Astrocyte of the hippocampus (primary cell): ENCODE measurements at places on chromosomes 16 and 17.

DNA sequence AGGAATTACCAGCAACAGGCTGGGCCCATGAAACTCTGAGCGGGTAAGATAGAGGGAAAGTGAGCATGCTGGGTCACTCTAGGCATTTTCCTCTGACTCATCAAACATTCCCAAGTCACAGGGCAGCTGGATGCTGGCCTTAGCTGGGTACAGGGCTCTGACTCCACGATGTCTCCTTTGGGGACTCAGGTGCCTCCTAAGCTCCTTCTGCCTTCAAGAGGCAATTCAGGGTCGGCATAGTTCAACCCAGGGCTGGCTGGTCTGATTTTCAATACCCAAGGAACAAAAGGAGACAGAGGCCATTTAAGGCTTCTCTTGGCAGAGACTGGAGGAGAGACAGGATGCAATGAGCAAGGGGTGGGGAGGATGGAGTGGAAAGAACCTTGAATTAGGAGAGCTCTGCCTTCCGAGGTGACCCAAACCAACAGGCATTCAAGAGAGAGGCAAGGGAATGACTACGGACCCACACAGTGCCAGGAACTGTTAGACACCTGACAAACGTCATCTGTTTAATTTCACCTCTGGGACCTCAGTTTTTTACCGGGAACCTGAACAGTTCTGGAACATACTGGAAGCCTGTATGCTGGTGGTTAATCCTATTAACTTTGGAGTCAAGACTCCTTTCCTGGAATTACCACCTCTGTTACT lies 910 bp downstream of the WBP2 start:
- peak; percentile 62 for DNase-seq

- peak; percentile 40 for DNase-seq
These were observed 2.7 kb downstream of the C1QTNF1 start for GRCh38 chr17:79026376-79027273.

GRCh38 chr17:50432125-50432762 lies 6.2 kb downstream of the ACSF2 start:
- no peak for DNase-seq

- DNase-seq, result no peak
These were observed 425.8 kb upstream of the ZFHX3 start for GRCh38 chr16:73473713-73474112.

DNA sequence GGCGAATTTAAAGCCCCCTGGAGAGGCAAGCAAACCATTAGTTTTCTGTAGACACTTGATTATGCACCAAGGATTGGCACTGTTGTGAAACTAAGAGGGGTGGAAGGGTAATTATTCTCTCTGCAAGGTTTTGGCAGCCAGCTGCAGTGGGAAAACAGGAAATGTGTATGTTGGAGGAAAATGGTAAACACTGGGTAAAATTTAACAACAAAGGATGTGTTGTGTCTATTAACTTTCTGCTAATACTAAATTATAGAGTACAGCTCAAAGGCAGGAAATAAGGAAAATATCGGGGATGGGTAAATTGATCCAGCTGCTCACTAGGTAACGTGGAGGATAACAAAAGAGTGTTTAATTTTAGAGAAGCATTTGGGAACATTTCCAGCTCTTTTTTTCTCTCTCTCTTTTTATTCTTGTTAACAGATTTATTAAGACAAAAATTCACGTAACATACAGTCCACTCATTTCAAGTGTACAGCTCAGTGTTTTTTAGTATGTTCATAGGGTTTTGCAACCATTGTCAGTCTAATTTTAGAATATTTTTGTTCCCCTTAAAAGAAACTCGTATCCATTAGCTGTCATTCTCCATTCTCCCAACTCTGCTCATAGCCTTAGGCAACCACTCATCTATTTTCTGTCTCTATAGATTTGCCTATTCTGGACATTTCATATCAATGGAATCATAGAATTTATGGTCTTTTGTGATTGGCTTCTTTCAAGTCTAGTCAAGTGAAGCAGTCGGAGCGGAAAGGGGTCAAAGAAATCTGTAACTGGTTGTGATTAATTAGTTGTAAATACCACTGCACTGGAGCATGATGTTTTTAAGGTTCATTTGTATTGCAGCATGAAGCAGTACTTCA lies 41.8 kb downstream of the TANGO6 start:
- DNase-seq, result peak; percentile 31

GRCh38 chr17:44075598-44076293 lies 5.2 kb downstream of the G6PC3 start:
- DNase-seq, result no peak

DNA sequence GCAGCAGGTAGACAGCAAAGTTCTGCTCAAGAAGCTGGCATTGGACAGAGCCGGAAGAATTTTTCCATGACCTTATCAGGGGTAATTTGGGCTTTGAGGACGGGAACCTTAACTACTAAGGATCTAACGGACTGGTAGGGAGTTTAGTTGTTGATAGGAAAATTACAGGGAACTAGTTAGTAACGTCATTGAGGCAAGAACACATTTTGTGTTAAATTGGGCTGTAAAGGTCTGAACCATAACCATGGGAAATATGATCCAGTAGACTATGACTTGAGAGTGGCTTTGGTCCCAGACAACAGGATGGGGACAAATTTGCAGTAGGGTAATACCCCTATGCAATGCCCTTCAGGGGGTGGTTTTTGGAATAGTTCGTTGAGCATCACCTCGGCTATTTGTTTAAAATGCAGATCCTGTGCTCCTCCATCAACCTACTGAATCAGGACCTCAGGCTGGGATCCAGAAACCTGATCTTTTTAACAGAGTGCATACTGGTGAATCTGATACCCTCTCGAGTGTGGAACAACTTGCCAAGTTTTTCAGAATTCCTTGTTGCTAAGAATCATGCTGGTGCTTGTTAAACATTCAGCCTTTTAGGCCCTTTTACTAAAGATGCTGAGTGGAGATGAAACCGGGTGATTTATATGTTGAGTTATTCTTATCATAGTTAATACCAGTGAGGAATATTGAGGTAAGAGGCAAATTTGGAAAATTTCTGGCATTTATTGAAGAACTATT lies 255.1 kb downstream of the MAP2K6 start:
- DNase-seq, result peak; percentile 61

GRCh38 chr16:82281544-82281943 lies 111.5 kb upstream of the MPHOSPH6 start:
- DNase-seq, result peak; percentile 11

DNA sequence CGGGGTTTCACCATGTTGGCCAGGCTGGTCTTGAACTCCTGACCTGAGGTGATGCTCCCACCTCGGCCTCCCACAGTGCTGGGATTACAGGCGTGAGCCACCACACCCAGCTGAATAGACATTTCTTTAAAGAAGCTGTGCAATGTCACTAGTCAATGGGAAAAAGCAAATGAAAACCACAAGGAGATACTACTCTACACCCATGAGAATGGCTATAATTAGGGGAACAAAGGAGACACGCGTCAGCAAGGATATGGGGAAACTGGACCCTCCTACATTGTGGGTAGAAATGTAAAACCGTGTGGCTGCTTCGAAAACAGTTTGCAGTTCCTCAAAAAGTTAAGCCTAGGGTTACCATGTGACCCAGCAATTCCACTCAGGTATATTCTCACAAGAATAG lies 103.4 kb downstream of the VPS53 start:
- no peak for DNase-seq

- peak; percentile 77 for DNase-seq
These were observed 31.5 kb downstream of the USP43 start for GRCh38 chr17:9676820-9677310.

DNA sequence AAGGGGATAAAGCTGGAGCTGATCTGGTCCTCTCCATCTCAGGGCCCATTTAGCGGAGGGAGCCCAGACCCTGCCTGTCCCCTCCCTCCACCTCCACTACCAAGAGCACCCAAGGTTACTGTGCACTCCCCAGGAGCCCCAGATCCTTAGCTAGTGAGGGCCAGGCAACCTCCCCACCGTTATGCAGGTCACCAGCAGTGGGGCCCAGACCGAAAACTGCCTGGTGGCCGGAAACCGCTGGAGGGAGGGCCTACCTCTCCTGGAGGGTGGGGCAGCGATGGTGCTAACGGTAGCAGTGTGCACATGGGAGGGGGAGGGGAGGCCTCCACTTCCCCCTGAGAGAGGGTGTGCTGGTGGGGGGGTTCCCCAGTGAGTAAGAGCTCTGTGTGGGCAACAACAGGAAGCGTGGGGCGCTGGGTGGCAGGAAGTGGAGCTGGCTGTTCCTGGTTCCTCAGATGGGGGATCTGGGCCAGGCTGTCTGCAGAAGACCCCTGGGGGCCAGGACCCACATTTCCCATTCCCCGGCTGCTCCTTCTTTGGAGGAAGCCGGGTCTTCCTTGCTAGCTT lies 4.4 kb downstream of the FMNL1 start:
- DNase-seq, result no peak

- DNase-seq, result no peak
These were observed 684 bp upstream of the RSAD1 start for GRCh38 chr17:50477976-50478375.

DNA sequence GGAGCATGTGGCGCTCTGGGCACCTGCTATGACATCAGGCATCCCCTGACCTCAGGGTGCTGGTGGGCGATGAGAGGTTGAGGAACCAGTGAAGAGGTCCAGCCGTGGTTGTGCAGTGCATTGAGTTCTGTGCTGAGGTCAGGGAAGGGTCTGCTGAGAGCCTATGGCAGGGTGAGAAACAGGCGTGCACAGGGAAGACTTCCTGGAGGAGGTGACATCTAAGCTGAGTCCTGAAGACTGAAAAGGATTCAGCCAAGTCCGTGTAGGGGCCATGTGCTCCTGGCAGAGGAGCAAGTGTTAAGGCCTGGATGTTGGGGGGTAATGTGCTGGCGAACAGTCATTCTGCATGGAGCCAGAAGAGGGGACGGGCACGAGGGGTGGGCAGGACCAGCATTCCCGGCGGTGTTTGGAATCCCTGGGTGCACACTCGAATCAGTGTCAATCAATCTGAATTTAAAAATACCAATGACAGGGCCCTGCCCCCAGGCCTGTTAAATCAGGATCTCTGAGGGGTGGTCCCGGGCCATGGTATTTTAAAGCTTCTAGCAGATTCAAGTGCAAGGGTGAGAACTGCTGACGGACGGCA lies 65.8 kb upstream of the CIBAR2 start:
- no peak for DNase-seq

- DNase-seq, result no peak
These were observed 24.7 kb downstream of the KDM8 start for GRCh38 chr16:27228045-27228444.

DNA sequence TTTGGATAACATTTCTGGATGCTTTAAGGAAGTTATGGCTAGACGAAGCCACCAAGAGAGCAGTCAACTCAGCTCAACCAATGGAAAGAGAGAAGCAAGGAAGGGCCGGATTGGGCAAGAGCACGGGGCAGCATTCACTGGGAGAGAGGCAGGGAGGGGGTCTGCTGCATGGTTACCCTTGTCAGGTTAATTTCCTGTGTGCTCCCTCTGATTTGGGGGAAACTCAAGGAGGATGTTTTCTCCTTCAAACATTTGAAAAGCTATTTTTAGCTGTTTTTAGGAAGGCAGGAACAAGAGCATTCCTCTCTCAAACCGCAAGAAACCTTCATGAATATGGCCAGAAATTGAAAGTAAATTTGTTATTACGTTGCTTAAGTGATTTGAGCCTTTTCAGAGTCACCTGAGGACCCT lies 118.5 kb upstream of the ZFHX3 start:
- DNase-seq, result peak; percentile 7

GRCh38 chr16:77298418-77299360 lies 99.5 kb downstream of the SYCE1L start:
- DNase-seq, result peak; percentile 95
